ENCODE measurements at places on chromosomes 11 and 22.

GRCh38 chr11:27184458-27185312, 144.1 kb downstream of the BBOX1 start:
- DNase-seq, result no peak

DNA sequence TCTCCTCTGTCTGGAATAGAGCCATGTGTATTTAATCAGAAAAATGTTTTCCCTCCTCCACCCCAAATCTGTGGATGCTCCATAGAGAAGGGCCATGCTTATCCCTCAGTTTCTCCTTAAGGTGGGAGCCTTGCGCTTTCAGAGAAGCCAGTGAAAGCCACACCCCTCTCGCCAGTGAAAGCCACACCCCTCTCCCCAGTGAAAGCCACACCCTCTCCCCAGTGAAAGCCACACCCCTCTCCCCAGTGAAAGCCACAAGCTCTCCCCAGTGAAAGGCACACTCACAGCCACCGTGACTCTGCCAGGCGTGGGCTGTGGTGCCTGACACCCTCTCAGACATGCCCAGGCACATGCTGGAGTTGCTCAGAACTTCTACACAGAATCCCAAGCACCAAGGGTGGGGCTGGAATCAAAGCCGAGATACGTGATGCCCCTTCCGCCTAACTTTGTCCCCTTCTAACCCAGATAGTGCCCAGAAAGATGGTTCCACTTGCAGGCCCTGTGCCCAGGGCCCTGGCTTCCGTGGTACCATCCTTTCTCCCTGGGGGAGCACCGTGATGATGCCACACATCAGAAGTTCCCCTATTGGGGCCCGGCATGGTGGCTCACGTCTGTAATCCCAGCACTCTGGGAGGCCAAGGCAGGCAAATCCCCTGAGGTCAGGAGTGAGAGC, 16.5 kb upstream of the PRR5 start:
- peak; percentile 78 for DNase-seq

- no peak for DNase-seq
These were observed 620.7 kb upstream of the ANO5 start for GRCh38 chr11:21572210-21572609.

DNA sequence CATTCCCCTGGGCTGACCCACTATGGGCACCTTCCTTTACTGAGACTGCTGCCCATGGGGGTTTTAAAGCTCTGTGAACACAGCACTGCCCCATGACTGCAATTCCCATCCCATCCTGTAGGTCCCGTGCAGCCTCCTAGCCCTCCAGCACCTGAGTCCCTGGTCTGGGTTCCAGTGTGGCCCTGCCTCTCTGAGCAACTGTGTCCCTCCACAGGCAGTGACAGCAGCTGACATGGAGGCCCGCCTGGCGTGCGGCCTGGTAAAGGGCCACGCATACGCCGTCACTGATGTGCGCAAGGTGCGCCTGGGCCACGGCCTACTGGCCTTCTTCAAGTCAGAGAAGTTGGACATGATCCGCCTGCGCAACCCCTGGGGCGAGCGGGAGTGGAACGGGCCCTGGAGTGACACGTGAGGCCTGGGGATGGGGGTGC, 12.6 kb downstream of the OMP start:
- DNase-seq, result no peak

DNA sequence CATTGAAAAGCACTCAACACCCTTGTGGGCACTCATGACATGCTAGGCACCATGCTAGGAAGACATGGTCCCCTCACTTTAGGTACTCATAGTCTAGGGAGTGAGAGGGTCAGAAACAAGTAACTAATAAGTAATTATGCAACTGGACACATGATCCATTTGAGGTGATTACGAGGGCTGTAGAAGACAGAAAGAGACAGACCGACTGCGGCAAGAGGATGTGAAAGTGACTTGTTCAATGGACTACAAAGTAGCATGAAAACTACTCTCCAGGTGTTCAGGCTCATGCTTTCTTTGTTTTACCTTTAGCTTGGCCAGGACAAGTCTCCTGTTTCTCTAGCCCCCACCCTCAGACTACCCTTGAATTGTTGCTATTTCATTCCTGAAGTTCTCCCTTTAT, 310.8 kb upstream of the SORL1-AS1 start:
- no peak for DNase-seq

GRCh38 chr22:19062139-19062942, 59.9 kb downstream of the DGCR2 start:
- no peak for DNase-seq

- DNase-seq, result no peak
These were observed 560.8 kb downstream of the BRD1 start for GRCh38 chr22:49266561-49267519.

- no peak for DNase-seq
These were observed 11.1 kb downstream of the IGF2 start for GRCh38 chr11:2128130-2128510.

DNA sequence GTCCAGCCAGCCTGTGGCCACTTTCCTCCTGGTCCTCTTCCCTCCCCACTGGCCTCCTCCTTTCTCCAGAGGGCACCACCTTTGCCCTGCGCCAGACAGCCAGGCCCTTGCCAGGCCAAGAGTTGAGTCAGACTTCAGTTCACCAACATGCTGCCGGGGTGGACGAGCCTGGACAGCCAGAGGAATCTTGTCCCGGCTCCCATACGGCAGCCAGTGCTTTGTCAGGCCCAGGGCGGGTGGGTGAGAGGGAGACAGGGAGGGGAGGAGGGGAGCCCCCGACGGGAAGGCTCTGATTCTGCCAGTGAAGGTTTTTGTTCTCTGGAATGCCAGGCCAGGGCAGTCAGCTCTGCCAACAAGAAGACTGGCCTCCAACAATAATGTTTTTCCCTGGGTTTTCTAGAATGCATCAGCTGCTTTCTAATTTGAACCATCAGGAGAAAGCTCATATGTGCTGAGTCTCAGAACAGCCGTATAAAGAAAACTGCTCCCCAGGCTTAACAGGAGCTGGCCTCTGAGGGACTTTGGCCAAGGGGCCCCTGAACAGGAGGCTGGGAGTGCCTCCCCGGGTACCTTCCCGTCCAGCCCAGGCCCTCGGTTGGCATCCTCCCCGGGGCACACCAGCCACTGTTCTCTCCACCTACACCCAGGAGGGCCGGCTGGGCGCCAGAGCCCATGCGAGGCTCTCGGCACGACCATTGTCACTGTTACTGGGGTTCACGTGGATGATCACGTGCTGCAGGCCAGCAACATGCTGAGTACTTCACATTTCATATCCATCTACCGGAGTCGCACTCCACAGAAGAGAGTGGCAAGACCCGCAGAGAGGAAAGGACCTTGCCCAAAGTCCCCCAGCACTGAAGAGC, 28.6 kb downstream of the LIF start:
- DNase-seq, result no peak

GRCh38 chr11:37657645-37658044, 1059.6 kb upstream of the RAG2 start:
- no peak for DNase-seq

GRCh38 chr11:112345706-112346105, 85.0 kb upstream of the PLET1 start:
- DNase-seq, result no peak

GRCh38 chr11:20337526-20338154, 25.9 kb upstream of the HTATIP2 start:
- no peak for DNase-seq

DNA sequence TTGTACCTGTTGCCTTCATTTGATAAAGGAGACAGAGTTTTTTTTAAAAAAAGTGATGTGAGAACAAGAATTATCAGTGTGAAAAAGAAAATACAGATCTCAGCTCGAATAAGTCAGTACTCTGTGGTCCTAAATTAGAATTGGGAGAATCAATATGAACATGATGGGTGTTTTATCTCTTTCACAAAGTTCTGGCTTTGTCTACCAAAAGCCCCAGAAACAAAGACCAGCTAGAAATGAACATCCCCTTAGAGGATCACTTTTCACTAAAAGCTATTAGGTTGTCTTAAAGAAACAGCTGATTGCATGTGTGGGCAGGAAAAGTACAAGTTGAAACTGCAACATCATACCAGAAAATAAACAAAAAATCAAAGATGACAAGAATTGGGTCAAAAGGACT, 8.4 kb upstream of the ST14 start:
- no peak for DNase-seq

DNA sequence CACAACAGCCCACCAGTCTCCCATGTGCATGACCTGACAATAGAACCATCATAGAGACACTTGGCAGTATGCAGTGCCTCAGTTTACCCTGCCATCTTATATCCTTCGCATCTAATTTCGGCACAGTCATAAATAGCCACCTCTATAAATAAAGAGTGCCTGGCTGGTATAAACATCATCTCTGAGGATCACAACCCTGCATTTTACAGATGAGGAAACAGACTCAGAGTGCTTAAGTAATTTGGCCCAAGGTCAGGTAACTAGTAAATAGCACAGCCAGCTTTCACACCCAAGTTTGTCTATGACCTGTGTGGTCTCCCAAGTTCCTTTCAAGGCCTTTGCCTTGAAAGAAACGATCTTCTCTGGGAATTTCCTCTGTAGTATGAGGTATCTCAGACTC, 44.6 kb downstream of the CYB5R2 start:
- DNase-seq, result no peak

- DNase-seq, result no peak
These were observed 30.7 kb upstream of the USP47 start for GRCh38 chr11:11810764-11811726.

DNA sequence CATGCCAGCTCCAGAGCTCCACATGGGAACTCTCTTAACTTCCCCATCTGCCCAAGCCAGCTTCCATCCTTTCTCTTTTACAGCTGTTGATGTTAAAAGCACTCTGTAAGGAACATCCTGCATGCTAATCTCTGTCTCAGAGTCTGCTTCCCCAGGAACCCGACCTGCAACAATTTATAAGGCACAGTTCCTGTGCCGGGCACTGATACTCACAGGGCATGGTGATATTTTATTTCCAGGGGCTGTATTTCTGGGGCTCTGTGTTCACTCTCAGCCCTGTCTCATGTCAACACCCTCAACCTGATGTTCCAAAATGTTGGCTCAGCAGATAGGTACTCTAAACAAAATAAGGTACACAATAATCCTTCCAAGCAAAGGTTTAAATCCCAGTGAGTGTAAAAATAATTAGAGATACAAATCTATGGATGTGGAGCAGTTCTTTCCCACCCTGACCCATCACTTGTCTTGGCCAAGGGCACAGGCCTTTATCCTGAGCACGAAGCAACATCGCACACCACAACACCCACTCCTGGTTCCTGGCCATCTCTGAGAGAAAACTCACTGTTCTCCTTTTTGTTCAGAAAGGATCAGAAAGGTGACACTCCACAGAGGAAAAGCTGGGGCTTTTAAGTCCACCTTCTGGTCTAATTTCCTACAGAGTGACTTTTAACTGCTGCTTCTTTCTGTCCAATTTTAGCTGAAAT, 44.8 kb upstream of the C11orf87 start:
- DNase-seq, result no peak

- DNase-seq, result no peak
These were observed 1288.4 kb downstream of the BRD1 start for GRCh38 chr22:48539261-48539660.

DNA sequence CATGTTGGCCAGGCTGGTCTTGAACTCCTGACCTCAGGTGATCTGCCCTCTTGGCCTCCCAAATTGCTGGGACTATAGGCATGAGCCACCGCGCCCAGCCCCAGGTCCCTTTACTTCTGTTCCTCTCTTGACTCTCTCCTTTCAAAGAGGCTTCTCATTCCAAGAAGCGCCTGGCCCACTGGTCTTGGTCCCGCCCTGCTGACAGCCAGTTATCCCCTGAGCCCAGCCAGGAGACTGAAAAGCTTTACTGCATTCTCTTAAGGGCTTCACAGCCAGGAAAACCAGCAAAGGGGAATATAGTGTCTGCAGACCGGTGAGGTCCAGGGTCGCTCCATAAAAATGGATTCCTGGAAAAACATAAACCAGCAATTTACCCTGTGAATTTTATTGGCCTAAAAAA, 68.3 kb downstream of the NFAM1 start:
- no peak for DNase-seq

DNA sequence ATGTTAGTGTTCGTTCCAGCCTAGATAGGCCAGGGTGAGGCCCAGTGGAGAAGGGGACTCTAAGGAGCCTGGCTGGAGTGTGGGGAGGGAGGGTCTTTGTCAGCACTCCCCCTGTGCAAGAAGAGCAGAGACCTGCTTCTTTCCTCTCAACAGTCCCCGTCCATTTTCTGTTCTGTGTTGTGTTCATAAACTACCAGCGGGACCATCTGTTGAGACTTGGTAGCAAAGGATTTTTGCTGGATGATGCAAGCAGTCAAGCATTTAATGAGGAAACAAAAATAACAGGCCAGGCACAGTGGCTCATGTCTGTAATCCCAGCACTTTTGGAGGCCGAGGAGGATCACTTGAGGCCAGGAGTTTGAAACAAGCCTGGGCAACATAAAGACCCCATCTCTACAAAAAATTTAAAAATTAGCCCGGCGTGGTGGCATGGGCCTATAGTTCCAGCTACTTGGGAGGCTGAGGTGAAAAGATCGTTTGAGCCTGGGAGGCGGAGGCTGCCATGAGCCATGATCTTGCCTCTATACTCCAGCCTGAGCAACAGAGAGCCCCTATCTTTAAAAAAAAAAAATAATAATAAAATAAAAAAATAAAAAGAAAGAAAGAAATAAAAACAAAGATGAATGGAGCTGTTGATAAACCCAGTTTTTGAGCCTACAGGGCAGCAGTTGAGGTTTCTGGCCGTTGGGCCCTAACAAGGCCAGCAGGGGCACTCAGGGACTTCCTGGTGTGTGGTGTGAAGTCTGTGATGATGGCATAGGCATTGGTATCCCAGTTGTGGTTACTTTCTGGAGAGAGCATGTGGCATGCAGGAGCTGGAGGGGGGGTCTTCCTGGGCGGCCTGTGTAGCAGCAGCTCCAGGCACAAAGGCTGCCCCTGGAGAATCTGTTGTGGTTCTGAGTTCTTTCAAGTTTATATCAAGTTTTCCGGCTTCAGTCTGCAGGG, 1.7 kb upstream of the TXNRD2 start:
- no peak for DNase-seq

DNA sequence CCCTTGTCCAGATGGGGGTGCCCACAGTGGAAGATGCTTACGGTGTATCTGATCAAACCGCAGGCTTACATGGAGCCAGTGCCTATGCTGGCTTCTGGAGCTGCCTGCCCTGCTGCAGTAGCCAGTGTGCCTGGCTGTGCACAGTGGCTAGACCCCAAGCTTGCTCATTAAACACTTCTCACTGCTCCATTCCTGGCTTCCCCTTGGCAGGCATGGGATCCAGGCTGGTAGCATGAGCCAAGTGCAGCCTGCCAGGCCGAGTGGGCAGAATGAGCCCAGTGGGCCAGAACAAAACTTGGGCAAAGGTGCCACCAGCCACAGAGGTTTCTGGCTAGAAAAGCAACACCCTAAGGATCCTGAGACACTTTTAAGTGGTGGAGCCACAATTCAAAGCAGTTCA, 55.4 kb upstream of the B3GNT6 start:
- no peak for DNase-seq

- no peak for DNase-seq
These were observed 1.9 kb upstream of the ANO5 start for GRCh38 chr11:22190827-22191463.

GRCh38 chr22:31400023-31400397, 606 bp downstream of the DRG1 start:
- no peak for DNase-seq

Data from stimulated activated CD4-positive, alpha-beta T cell treated with anti-CD3 and anti-CD28 coated beads, Interleukin-12 subunit alpha, Interleukin-12 subunit beta, amount 100 ng/mL, for 48 hours (primary cell).